ENCODE measurements at places on chromosomes 1 and 21. TPM values are rescaled to one million over a fixed set of nuclear protein-coding genes. Genes with fewer than 3 reads are reported as not detected.

Gene NID1
- total RNA-seq = 113 TPM

Gene GBP6
- total RNA-seq = not detected

Gene DUSP12
- 32.7 TPM for total RNA-seq

Gene CLCA4
- not detected for total RNA-seq

Gene GOLT1A
- not detected for total RNA-seq

Gene MYOM3
- total RNA-seq = not detected

Gene ADORA3
- not detected for total RNA-seq

Gene GABRD
- total RNA-seq = not detected

Gene KCNN3
- total RNA-seq = under 0.01 TPM

Gene NGF
- total RNA-seq = 8.1 TPM

Gene ALDH9A1
- 127 TPM for total RNA-seq

Gene LRRN2
- 0.28 TPM for total RNA-seq

Gene KRTAP13-2
- total RNA-seq = not detected

Gene ANGPTL3
- not detected for total RNA-seq

Gene TNNT2
- under 0.01 TPM for total RNA-seq

Gene LCK
- total RNA-seq = not detected

Gene FCRL6
- not detected for total RNA-seq

Measured in smooth muscle cell of bladder (primary cell).